ENCODE measurements at places on chromosomes 7 and 10. TPM values are rescaled to one million over a fixed set of nuclear protein-coding genes. Genes with fewer than 3 reads are reported as not detected.

Gene TMEM236
- 0.33 TPM for total RNA-seq

Gene CNPY1
- total RNA-seq = not detected

Gene TSPAN33
- 6.0 TPM for total RNA-seq

Gene FAM171A1
- total RNA-seq = 12.9 TPM

Gene NUTM2E
- not detected for total RNA-seq

Gene TET1
- 7.0 TPM for total RNA-seq

Gene ZCCHC24
- 21.6 TPM for total RNA-seq

Gene ASIC3
- 9.4 TPM for total RNA-seq

Gene ABCB4
- 0.48 TPM for total RNA-seq

Gene PIK3CG
- total RNA-seq = 4.5 TPM

DNA sequence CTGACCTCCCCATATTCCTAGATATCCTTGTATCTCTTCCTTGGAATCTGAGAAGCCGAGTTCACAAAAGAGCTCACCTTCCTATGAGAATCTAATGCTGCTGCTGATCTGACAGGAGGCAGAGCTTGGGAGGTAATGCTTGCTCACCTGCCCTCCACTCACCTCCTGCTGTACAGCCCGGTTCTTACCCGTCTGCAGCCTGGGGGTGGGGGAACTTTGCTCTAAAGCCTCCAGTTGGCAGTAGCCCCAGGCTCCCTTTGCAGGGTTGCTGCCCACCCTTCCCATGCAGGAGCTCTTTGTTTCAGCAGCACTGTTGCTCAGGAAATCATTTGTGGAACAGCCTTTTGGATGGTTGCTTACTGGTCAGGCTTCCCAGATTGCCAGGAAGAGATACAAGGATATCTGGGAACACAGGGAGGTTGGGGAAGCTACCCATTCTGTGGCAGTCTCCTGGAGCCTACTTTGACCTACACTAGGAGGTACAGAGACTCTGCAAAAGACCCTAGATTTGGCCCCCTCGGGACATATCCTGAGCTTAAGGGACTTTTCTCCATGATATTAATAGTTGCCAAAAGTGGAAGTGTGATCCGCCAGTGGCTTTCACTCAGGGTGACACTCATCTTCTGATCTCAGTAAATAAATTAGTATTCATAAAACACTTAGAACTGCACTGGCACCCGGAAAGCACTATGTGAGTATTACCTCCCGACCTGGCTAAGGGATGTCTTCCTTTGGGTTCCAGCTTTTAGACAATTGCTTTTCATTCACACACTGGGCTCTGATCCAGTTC, 363.7 kb upstream of the PODXL start:
- no peaks in the 10 kb centered on the region for H3K4me1 ChIP-seq
- H3K4me3 ChIP-seq = no peak overlapping the region
- no peaks in the 10 kb centered on the region for H3K27me3 ChIP-seq
- no peak overlapping the region for H3K27ac ChIP-seq
- no peaks in the 10 kb centered on the region for H3K36me3 ChIP-seq

- DNase-seq = no peak
- H3K27me3 ChIP-seq = no peaks in the 10 kb centered on the region
- H3K36me3 ChIP-seq = no peaks in the 10 kb centered on the region
- no peak overlapping the region for H3K27ac ChIP-seq
- H3K4me1 ChIP-seq = no peaks in the 10 kb centered on the region
These were observed 79.3 kb upstream of the IL6 start for GRCh38 chr7:22647451-22648257.

DNA sequence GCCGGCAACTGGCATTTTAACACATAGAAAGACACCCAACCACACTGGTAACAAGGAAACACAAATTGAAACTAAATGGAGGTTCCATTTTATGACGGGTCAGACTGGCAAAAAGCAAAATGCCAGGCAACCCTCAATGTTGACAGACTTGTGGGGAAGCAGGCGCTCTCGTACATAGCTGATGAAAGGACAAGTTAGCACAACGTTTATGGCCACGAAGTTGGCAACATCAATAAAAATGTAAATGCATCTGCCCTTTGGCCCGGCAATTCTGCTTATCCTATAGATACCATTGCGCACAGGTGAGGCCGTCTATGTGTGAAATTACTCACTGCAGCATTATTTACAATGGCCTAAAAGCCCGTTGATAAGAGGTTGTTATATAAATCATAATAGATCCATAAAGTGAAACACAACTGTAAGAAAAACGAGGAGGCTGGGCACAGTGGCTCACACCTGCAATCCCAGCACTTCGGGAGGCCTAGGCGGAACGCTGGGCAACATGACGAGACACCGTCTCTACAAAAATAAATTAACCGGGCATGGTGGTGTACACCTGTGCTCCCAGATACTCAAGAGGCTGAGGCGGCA, 39.8 kb downstream of the FOXL3 start:
- H3K4me3 ChIP-seq = no peak overlapping the region
- peaks cover 7% of the 10 kb centered on the region for H3K4me1 ChIP-seq
- H3K36me3 ChIP-seq = no peaks in the 10 kb centered on the region
- H3K27ac ChIP-seq = no peak overlapping the region

DNA sequence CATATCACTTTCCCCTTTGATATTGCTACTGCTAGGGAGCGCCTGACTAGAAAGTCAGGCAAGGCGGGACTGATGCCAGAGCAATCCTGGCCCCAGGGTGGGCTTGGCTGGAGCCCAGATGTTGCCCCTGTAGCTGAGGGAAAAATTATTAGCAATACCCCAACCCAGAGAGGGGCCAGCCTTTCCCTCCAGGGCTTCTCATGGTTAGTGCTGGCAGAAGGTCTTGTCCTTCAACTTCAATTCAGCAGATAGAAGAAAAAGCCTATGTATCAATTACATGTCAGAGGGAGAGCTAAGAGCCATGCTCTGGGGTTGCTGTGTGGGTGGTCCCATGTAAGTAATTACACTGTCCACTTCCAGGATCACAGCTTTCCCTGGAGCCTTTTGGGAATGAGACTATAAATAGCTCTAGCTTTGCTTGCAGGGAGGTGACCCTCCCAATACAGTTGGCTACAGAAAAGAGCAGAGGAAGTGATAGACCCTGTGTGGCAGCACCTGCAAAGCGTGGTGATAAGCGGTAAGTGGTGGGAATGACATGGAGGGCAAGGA, 579.1 kb downstream of the CCSER2 start:
- H3K4me3 ChIP-seq = no peak overlapping the region
- DNase-seq = no peak
- no peaks in the 10 kb centered on the region for H3K27me3 ChIP-seq

GRCh38 chr7:157472311-157473050, 135.7 kb downstream of the DNAJB6 start:
- H3K36me3 ChIP-seq = no peaks in the 10 kb centered on the region
- H3K27me3 ChIP-seq = no peaks in the 10 kb centered on the region
- H3K4me3 ChIP-seq = no peak overlapping the region

GRCh38 chr7:104397442-104397841, 69.0 kb downstream of the LHFPL3 start:
- H3K36me3 ChIP-seq = no peaks in the 10 kb centered on the region
- no peak for DNase-seq
- no peaks in the 10 kb centered on the region for H3K27me3 ChIP-seq
- no peaks in the 10 kb centered on the region for H3K4me1 ChIP-seq
- no peak overlapping the region for H3K4me3 ChIP-seq

- no peak overlapping the region for H3K4me3 ChIP-seq
- no peaks in the 10 kb centered on the region for H3K27me3 ChIP-seq
- no peak overlapping the region for H3K27ac ChIP-seq
- DNase-seq = no peak
- H3K4me1 ChIP-seq = peaks cover 2% of the 10 kb centered on the region
These were observed 23.7 kb downstream of the ATAD1 start for GRCh38 chr10:87794285-87794684.

DNA sequence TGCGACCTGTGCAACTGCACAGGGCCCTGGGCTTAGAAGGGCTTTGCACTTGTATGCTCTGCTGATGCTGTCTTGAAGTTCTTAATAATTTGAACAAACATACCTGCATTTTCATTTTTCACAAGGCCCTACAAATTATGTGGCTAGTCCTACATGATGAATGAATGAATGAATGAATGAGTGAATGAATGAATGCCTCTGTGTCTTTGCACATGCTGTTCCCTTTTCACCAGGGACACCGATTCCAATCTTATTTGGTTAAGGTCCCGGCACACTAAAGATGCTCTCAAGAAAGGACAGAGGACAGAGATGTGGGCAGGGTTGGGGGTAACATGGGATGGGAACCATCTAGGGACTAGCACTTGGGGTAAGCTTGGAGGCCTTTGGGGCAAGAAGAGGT, 39.4 kb upstream of the CHST3 start:
- no peaks in the 10 kb centered on the region for H3K36me3 ChIP-seq
- H3K27me3 ChIP-seq = no peaks in the 10 kb centered on the region
- no peak overlapping the region for H3K4me3 ChIP-seq
- no peak for DNase-seq
